Stimulated activated CD4-positive, alpha-beta T cell treated with anti-CD3 and anti-CD28 coated beads, Interleukin-2, amount 100 ng/mL, for 24 hours (primary cell): ENCODE measurements at places on chromosomes 6 and 20.
A peak's percentile ranks its signal among the peaks of the same experiment; 100 is the strongest.

GRCh38 chr6:139291813-139292619 is at the start of gene TXLNB:
Gene TXLNB (minus strand): TSS chr6:139291998. CDS start chr6:139288899, 3,099 bp downstream.
- DNase-seq, result peak; percentile 76

DNA sequence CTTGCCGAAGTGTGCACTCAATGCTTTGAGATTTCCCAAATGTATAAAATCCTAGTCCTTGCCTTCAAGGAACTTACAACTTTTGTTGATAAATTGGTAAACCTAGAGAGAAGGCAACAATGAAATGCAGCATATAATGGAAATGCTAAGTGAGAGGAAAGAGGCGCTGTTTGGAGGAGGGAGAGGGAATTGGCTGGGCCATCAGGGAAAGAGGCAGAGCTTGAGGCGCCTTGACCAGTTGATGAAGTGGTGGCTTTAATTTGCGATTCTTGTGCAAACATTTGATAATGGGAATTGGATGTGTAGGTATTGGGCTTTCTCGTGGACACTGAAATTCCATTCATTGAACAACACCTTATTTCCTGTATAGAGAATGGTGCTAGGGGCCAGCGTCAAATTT is 1.9 kb upstream of the CDYL start:
- no peak for DNase-seq

DNA sequence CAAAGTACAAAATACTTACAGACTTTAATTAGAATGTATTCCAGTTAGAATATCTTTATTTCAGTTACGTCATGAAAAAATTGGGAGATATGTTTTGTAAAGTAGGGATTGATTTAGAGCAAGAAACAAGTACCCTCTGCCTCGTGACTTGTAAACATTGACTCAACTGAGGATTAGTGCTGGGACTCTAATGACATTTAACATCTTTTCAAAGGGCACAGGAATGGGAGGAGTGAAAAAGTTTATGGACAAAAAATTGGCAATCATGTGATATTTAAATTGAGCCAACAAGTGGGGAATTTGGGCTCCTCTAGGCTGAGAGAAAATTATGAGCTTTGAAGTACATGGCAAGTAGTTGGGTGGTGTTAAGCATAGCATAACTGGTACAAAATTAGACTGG is 25.3 kb downstream of the NKX2-4 start:
- DNase-seq, result no peak

- DNase-seq, result no peak
These were observed 2.4 kb downstream of the EDEM2 start for GRCh38 chr20:35144694-35145093.

- no peak for DNase-seq
These were observed 142.6 kb upstream of the HMGN3 start for GRCh38 chr6:79377047-79377446.

- DNase-seq, result no peak
These were observed 5.5 kb downstream of the BFSP1 start for GRCh38 chr20:17525650-17526049.

DNA sequence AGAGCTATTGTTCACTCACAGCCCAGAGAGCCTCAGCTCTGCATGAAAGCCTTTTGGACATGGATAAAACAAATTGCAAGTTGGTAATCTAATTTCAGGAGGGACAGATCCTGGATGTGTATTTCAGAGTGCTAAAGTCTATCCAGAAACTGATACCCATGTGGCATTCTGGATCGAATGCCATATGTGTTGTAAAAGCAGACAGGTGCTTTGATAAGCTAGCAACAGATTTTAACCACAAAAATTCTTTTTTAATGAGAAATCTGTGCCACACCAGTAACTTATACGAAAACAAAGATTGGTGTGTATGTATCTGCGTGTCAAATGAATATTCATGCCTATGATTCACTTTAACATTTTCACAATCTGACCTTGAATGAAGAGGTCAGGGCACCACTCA is 936.6 kb upstream of the MAP3K7 start:
- no peak for DNase-seq

GRCh38 chr20:18921291-18921690 is 107.7 kb downstream of the SCP2D1 start:
- no peak for DNase-seq
